ENCODE measurements at places on chromosomes 1 and 21.

DNA sequence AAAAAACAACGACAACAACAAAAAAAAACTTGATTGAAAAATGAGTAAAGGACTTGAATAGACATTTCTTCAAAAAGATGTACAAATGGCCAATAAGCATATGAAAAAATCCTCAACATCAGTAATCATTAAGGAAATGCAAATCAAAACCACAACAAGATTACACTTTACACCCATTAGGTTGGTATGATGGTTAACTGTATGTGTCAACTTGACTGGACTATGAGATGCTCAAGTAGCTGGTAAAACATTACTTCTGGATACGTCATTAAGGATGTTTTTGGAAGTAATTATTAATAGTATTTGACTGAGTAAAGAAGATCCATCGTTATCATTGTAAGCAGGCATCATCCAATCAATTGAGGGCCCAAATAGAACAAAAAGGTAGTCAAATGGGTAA lies 34.9 kb upstream of the LYPLAL1 start:
- no peak for DNase-seq

DNA sequence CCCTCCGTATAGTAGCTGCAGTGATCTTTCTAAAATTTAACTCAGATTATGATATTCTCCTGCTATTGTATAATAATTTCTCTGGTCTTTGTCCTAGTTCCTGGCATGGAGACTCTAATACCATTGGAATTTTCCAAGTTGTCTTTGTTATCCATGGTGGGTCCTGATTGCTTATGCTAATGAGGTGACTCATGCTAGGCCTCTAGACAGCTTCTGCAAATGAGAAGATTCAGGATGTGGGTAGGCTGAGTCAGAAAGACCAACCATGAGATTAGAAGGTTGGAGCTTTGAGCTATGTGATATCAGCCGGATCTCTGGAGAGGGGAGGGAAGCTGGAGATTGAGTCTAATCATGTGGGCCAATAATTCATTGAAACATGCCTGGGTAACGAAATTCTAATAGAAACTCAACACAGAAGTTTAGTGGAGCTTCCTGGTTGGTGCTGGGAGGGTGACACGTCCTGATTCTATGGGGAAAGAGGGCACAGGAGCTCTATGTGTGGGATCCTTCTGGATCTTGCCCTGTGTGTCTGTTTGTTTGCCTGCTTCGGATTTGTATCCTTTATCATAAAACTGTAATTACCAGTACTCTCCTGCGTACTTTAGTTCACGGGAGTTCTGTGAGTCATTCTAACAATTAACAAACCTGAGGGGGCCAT lies 73.2 kb upstream of the CNIH3 start:
- DNase-seq: no peak

DNA sequence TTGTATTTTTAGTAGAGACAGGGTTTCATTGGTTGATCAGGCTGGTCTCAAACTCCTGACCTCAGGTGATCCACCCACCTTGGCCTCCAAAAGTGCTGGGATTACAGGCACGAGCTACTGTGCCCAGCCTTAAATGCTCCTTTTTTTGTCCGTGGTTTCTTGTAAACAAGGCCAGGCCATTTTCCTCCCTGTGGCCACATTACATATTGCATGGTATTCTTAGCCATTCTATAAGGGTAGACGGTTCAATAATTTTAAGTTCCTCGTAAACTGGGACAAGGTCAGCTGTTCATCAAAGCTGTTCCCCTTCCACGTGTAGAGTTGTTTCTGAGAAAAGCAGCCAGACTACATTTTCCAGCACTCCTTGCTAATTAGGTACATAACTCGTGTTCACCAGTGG lies 10.3 kb upstream of the LUZP1 start:
- no peak for DNase-seq

GRCh38 chr1:245933431-245934045 lies 573.5 kb downstream of the SMYD3 start:
- DNase-seq: no peak

- DNase-seq: no peak
These were observed 37.8 kb upstream of the DOCK7 start for GRCh38 chr1:62726011-62726442.

DNA sequence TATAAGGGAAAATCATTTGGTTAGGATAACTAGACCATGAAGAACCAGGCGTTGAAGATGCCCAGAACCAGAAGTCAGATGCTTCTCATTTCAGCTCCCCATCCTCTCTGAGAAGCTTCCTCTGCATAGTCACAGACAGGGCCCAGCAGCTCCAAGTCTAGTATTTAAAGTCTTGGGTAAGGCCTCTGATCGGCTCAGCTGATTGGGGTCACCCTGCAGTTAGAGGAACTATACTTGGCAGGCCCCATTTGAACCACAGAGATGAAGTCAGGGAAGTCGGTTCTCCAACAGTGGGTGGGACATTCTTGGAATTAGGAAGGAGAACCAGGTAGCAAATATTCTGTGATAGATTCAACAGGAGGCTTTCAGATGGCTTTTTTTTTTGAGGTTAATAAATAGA lies 48.3 kb downstream of the SLC22A15 start:
- no peak for DNase-seq

- no peak for DNase-seq
These were observed 56.5 kb upstream of the CTPS1 start for GRCh38 chr1:40922969-40923368.

DNA sequence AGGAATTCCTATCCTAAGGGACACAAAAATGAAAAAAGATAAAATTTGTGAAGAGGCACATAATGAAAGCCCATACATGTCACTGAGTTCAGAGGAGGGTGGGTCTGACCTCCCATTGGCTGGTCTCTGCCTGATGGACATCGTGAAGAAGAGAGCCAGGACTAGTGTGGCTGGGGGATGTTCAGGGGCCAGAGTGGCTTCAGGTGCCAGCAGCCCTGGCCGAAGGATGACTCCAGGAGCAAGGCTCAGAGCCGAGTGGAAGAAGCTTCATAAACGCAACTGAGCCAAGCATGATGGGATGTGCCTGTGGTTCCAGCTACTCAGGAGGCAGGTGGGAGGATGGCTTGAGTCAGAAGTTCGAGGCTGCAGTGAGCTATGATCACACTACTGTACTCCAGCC lies 56.9 kb upstream of the ATP5PO start:
- no peak for DNase-seq

DNA sequence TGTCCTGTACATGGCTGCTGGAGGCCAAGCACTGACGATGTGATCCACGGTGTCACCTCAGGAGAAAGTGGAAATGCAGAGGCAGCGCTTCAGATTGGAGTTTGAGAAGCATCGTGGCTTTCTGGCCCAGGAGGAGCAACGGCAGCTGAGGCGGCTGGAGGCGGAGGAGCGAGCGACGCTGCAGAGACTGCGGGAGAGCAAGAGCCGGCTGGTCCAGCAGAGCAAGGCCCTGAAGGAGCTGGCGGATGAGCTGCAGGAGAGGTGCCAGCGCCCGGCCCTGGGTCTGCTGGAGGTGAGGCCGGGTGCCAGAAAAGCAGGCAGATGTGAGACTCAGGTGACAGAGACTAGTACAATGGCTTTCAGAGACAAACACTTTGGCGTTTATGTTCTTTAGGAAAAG lies 7.7 kb downstream of the TRIM58 start:
- DNase-seq: no peak

DNA sequence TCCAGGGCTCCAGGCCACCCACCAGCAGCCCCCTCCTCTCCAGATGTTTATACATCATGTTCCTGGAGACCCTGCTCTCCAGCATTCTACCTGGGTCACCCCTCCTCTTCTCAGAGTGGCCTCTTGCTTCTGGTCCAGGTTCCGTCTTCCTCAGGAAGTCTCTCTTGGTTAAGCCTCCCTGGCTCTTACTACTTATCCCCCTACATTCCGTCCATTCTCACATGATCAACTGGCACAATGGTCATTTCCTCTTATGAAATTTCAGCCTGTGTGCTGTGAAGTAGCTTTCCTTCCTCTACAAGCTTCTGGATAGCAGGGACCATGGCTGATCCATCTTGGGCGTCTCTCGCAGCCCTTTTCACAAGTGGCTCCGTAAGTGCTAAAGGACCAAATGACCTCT lies 33.9 kb upstream of the ATP2B4 start:
- DNase-seq: no peak

GRCh38 chr21:27371975-27372331 lies 405.1 kb upstream of the ADAMTS5 start:
- no peak for DNase-seq

GRCh38 chr1:90457985-90458384 lies 259.1 kb downstream of the BARHL2 start:
- DNase-seq: no peak

- DNase-seq: no peak
These were observed 37.5 kb upstream of the KCNA10 start for GRCh38 chr1:110556471-110556807.
